ENCODE measurements at places on chromosomes 2 and 18.

DNA sequence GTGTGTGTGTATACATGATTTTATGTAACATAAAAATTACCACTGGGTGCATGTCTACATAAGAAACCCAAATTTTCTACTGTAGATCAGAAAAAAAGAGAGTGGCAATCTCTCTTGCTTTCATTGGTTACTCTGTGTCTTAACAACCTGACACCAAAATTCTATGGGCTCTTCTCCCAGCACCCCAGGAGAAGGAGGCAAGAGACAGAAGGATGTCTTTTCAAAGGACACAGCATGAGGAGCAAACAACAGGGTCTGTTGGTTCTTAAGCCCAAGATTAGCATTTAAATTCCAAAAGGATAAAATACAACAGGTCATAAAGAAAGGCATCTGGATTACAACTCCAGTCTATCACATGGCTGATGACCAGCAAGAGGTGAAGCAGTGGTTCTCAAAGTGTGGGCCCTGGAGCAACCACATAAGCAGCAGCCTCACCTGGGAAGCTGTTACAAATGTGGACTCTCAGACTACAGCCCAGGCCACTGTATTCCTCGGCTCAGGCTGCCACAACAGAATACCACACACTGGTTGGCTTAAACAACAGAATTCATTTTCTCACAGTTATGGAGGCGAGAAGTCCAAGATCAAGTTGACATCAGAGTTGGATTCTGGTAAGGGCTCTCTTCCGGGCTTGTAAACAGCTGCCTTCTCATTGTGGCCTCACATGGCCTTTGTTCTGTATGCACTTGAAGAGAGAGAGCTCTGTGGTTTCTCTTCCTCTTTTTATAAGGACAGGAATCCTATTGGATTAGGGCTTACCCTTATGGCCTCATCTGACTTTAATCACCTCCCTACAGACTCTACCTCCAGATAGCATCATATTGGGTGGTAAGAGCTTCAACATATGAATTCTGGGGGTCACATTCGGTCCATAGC, 79.8 kb upstream of the RNF152 start:
- no peak for DNase-seq

GRCh38 chr2:120958623-120959366, 223.1 kb downstream of the GLI2 start:
- DNase-seq, result no peak

DNA sequence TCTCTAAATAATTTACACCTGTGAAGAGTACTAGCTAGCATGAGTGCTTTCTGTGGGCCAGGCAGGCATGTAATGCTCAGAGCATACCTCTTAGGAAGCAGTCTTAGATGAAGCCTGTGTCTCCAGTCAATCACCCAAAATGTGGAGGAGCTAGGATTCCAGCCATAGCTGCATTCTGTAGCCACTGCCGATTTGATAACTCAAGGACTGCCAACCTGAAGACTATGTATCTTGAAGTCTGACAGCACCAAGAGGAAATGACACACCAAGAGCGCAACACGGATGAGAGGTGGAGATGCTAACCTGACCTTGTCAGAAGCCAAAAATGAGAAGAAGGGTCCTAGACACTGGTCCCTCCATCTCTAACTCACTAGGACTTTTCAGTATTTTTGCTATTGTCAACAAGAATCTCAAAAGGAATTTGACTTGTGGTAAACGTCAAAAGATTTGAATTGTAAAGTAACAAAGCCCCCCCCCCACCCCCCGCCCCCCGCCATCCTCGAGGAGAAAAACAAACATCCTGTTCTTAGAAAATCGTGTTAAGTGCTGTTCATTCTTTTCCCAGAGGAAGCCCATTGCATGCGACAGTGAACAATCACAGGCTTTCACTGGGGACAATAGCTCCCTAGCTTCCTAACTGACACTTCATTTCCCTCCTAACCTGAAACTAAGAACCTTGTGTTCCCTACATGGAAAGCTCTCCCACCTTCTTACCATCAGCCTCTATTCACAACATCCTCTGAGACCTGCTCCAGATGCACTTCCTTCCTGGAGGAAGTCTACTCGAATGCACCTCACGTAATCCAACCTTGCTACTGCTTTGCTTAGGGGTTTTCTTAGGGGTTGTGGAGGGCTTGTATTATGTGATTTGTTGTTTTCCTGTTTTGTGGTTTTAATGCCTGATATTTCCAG, 14.7 kb downstream of the CDC42EP3 start:
- no peak for DNase-seq

DNA sequence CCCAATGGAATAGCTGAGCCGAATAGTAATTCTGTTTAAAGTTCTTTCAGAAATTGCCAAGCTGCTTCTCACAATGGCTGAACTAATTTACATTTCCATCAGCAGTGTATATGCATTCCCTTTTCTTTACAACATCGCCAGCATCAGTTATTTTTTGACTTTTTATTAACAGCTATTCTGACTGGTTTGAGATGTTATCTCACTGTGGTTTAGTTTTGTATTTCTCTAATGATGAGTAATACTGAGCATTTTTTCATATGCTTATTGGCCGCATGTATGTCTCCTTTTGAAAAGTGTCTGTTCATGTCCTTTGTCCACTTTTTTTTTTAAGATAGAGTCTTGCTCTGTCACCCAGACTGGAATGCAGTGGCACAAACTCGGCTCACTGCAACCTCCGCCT, 100.7 kb downstream of the C2orf74 start:
- DNase-seq, result no peak

DNA sequence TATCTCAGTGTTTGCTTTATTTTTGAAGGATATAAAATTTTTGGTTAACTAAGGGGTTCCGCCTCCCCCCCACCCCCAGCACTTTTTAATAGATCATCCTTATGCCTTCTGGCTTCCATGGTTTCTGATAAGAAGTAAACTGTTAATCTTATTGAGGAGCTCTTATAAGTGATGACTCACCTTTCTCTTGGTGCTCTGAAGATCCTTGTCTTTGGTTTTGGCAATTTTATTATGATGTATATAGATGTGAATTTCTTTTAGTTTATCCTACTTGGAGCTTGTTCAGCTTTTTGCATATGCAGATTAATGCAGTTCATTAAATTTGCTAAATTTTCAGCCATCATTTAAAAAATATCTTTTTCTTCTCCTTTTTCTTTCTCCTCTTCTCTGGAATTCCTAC, 91.7 kb upstream of the CTAGE1 start:
- no peak for DNase-seq

Data from activated CD8-positive, alpha-beta memory T cell treated with anti-CD3 and anti-CD28 coated beads for 4 hours (primary cell).